T-helper 1 cell (primary cell): ENCODE measurements at places on chromosomes 12 and 14.

GRCh38 chr12:1870086-1870485 lies 48.4 kb downstream of the CACNA2D4 start:
- no peak for DNase-seq

DNA sequence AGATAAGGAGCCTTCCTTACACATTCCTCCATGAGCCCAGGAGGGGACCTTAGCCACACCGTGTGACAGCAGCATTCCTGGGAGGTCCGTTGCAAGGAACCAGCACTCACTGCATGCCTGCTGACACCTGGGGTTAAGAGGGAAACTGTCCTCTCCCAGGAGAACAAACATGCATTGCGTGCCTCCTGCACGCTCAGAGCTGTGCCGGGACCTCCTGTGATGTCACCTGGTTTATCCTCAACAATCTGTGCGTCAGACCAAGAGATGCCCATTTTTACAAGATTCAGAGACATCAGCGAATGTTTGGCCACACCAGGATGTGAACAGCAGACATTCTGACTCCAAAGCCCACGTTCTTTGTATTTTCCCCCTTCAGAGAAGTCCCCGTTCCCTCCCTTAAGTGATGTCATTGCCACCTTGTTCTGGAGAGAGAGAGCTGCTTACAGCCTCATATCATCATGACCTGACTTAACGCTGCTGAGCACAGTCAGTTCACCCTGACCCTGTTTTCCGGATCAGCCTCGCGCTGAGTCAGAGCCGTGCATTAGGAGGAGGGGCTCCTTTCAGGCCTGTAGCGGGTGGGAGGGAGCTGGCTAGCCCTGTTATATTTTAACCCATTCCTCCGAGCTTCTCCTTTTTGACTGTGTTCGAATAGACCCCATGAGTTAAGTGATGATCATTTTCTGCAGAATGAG lies 36.2 kb downstream of the TMEM120B start:
- DNase-seq = no peak

- DNase-seq = no peak
Measured at GRCh38 chr14:91324606-91325575, 80.4 kb upstream of the GPR68 start.

GRCh38 chr12:109393437-109394345 lies 46.0 kb downstream of the MYO1H start:
- DNase-seq = no peak

DNA sequence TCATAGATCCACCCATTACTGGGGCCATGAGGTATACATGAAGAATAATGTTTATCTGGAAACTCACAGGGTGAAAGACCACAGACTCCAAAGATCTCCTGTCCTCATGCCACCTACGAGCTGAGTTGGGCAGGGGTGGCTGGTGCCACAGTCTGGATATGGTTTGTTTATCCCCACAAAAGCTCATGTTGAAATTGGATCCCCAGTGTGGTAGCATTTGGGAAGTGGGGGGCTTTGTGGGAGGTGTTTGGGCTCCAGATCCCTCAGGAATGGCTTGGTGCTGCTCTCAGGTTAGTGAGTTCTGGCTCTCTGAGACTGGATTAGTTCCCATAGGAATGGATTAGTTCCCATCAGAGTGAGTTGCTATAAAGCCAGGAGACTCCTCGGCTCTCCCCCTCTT lies 192.3 kb upstream of the FSCB start:
- no peak for DNase-seq

- DNase-seq = no peak
Measured at GRCh38 chr14:21026988-21027315, 2.1 kb upstream of the NDRG2 start.

DNA sequence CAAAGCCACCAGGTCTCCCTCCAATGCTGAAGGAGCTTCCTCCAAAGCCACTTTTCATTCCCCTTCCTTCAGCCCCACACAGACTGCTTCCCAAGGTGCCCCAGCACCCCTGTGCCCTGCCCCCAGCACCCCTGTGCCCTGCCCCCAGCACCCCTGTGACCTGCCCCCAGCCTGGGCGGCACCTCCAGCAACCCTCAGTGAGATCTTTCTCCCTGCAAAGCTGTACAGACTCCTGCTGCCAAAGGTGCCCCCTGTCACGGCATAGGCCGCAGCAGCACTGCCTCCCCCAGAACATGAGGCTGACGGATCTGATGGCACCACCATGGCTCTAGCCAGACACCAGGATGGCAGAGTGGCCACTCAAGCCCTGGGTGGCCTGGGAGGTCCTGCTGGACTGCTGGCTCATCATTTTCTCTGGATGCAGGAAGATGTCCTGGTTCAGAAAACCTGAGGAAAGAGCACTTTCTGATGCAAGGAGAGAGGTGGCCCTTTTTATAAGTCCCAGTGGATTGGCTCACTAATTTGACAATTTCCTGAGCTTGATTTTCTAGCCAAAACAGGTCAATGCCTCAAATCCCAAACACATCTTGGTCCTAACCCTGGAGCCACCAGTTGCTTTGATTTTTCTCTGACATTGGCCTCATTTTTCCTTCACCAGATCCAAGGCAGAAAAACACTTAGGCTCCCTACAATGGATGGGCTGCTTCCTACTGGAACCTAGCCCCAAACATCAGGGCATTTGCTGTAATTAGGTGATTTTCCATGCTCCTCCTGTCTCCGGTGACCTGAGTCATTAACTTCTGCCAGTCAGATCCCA lies 32.7 kb upstream of the KRT77 start:
- no peak for DNase-seq

- DNase-seq = no peak
Measured at GRCh38 chr12:86148071-86148470, 108.1 kb downstream of the MGAT4C start.

DNA sequence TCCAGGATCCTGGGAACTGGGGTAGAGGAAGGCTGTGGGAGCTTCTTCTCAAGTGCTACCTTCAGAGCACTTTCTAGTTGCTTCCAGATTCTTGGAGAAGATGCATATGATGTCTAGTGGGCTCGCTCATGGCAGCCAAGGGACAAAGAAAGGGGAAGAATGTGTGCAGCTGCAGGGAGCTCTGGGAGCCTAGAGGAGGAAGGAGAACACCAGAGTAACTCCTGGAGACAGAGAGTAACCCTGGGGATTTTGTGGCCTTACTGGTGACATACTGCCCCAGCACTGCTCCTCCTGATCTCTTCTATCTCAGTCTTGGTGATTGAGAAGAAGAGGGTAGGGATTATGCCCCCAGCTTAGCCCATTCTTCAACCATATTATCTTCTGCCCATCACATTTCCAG lies 10.3 kb upstream of the SP7 start:
- DNase-seq = no peak

GRCh38 chr14:77102154-77102553 lies 4.1 kb downstream of the CIPC start:
- DNase-seq = no peak

DNA sequence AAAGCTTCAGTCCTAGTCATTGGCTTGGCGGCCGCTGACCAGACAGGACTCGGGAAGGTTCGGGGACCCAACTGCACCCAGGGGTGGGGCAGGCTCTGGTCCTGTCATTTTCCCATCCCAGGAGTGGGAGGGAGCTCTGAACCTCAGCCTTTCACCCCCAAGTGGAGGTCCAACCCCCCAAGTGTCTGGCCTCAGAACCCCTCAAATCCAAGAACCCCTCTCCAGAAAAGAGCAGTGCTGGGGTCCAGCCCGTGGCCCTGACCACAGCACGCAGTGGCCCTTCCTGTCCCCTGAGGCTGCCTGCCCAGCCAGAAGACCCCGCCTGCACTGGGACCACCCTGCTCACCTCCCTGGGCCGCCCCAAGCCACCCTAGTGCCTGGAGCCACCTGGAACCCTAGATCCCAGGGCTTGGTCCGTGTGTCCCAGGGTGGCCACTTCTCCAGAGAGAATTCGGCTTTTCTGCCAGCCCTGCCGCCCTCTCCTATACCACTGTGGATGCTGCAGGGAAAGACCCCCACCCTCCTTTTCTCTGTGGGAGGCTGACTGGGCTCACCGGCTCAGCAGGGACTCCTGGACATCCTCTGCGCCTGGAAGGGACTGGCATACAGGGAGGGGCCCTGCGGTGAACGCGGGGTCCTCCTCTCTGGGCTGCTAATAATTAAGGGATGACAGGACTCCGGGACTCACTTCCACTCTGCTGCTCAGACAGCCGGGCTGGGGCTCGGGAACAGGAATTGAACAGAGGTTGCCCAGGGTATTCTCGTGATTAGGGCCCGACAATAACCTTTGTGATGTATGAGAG lies 326.9 kb upstream of the SFSWAP start:
- no peak for DNase-seq

DNA sequence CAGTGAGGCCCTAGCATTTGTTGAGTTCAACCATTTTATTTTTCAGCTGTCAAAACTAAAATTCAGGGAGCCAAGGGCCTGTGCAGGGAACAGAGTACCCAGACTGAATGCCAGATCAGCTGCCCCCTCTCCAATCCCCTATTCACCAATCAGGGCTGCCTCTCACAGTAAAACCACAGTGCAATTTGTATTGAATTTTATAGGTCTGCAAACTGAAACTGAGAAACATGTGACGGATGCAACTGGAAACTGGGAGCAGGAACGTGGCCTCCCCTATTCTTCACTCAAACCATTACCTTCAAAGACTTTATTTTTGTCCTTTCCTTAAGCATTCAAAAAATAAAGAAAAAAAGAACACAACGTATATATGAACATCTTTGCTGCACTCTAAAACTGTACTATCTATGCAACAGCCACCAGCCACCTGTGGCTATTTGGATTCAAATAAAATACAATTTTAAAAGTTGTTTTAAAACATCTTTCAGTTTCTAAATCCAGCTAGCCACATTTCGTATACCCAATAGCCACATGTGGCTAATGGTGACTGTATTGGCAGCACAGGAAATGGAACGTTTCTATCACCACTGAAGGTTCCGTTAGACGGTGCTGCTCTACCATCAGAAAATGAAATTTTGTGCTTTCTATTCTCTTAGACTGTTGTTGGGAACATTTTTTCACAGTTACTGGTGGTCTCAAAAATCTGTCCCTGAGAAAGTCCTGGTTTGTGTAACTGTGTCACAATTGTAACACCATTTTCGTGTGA lies 371.3 kb upstream of the FAR2 start:
- DNase-seq = no peak

GRCh38 chr12:102475355-102475754 lies 5.0 kb downstream of the IGF1 start:
- DNase-seq = no peak

DNA sequence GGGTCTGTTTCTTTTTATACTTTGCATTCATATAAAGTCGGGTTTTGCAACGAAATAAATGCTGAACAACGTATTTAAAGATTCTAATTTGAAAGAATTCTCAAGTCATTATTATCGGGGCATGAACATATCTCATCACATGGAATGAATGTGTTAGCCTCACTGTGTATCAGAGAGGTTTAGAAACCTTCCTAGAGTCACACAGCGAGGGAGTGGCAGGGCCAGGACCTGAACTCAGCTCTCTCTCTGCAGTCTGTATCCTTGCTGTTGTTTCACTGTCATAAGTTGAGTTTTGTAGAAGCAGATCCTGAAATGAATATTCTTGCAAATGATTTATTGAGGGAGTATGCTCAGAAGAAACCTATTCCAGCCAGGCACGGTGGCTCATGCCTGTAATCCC lies 209.2 kb upstream of the NOS1 start:
- DNase-seq = no peak

- DNase-seq = no peak
Measured at GRCh38 chr14:53491884-53492277, 338.8 kb upstream of the DDHD1 start.

GRCh38 chr12:132141976-132142678 lies 2.0 kb downstream of the DDX51 start:
- DNase-seq = no peak

GRCh38 chr14:38210587-38211216 lies 3.0 kb downstream of the SSTR1 start:
- no peak for DNase-seq

- DNase-seq = no peak
Measured at GRCh38 chr12:116303929-116304328, 26.4 kb upstream of the MED13L start.

GRCh38 chr12:122063694-122064024 lies 14.9 kb upstream of the MLXIP start:
- no peak for DNase-seq

- no peak for DNase-seq
Measured at GRCh38 chr12:66808606-66809005, 129.7 kb upstream of the GRIP1 start.

- DNase-seq = no peak
Measured at GRCh38 chr12:18967814-18968213, 161.7 kb upstream of the PLEKHA5 start.

DNA sequence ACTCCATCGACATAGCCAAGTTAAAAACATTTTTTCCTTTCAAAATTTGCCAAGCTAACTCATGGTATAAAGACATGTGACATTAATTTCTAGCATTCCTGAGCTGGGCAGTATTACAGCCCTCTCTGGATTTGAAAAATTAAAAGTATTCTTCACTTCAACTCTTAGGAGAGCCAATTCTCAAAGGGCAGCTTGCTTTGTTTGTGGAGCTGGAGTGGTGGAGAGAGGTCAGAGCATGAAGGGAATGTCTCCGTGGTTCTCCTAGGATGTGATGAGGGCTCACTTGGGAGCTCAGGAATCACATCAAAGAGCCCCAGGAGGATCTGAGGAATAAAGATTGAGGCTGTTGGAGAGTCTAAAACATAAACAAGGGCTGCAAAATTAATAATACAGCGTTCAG lies 46.9 kb upstream of the RGS6 start:
- DNase-seq = no peak

- no peak for DNase-seq
Measured at GRCh38 chr12:1795221-1795784, 25.1 kb upstream of the LRTM2 start.

GRCh38 chr12:62660756-62661155 lies 194.1 kb downstream of the MON2 start:
- DNase-seq = no peak

DNA sequence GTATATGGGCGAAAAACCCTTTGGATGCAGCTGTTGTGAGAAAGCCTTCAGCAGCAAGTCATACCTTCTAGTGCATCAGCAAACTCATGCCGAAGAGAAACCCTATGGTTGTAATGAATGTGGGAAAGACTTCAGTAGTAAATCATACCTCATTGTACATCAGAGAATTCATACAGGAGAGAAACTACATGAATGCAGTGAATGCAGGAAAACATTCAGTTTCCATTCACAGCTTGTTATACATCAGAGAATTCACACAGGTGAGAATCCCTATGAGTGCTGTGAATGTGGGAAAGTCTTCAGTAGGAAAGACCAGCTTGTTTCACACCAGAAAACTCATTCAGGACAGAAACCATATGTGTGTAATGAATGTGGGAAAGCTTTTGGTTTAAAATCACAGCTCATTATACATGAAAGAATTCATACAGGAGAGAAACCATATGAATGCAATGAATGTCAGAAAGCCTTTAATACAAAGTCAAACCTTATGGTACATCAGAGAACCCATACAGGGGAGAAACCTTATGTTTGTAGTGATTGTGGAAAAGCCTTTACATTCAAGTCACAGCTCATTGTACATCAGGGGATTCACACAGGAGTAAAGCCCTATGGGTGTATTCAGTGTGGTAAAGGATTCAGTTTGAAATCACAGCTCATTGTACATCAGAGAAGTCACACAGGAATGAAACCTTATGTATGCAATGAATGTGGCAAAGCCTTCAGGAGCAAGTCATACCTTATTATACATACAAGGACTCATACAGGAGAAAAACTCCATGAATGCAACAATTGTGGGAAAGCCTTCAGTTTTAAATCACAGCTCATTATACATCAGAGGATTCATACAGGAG lies 21.4 kb downstream of the ZNF268 start:
- no peak for DNase-seq
